ENCODE measurements at places on chromosomes 12 and 14. TPM values are rescaled to one million over a fixed set of nuclear protein-coding genes. Genes with fewer than 3 reads are reported as not detected.

Gene PROX2
- not detected for total RNA-seq

Gene ERO1A
- total RNA-seq: 272 TPM

Gene BEGAIN
- 0.88 TPM for total RNA-seq

Gene NOXRED1
- not detected for total RNA-seq

Gene ABCD2
- total RNA-seq: 0.30 TPM

Gene GLIPR1
- 47.2 TPM for total RNA-seq

Gene C14orf132
- 16.1 TPM for total RNA-seq

Gene DENND5B
- total RNA-seq: 15.7 TPM

Gene ESPL1
- total RNA-seq: 0.59 TPM

Gene PTPRB
- 23.5 TPM for total RNA-seq

Gene ZFC3H1
- total RNA-seq: 72.7 TPM

Gene SERPINA1
- total RNA-seq: 0.30 TPM

Gene AEBP2
- 35.0 TPM for total RNA-seq

Gene LRP1
- 769 TPM for total RNA-seq

Gene GOLGA3
- 207 TPM for total RNA-seq

Gene EIF2B2
- total RNA-seq: 50.7 TPM

Measured in smooth muscle cell of the umbilical artery (primary cell).